ENCODE measurements at places on chromosomes 11 and 22. TPM values are rescaled to one million over a fixed set of nuclear protein-coding genes. Genes with fewer than 3 reads are reported as not detected.
A peak's percentile ranks its signal among the peaks of the same experiment; 100 is the strongest.

DNA sequence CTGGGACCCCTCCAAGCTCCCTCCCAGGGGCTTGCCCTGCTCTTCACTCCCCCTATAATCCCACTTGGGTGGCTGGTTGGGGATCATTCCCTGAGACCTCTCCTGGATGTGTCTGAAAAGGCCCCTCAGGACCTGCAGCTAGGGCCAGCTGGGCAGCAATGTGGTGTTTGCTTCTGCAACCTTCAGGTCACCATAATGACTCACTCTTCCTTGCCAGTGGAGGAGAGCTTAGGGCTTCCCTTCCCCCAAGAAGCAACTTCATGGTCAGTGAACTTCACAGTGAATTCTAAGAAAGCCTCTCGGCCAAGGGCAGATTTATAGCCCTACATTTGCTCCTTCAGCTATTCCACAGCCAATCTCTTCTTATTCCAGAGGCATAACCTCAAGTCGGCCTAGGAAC is 45.1 kb upstream of the TSPAN18 start:
- no peak for DNase-seq

DNA sequence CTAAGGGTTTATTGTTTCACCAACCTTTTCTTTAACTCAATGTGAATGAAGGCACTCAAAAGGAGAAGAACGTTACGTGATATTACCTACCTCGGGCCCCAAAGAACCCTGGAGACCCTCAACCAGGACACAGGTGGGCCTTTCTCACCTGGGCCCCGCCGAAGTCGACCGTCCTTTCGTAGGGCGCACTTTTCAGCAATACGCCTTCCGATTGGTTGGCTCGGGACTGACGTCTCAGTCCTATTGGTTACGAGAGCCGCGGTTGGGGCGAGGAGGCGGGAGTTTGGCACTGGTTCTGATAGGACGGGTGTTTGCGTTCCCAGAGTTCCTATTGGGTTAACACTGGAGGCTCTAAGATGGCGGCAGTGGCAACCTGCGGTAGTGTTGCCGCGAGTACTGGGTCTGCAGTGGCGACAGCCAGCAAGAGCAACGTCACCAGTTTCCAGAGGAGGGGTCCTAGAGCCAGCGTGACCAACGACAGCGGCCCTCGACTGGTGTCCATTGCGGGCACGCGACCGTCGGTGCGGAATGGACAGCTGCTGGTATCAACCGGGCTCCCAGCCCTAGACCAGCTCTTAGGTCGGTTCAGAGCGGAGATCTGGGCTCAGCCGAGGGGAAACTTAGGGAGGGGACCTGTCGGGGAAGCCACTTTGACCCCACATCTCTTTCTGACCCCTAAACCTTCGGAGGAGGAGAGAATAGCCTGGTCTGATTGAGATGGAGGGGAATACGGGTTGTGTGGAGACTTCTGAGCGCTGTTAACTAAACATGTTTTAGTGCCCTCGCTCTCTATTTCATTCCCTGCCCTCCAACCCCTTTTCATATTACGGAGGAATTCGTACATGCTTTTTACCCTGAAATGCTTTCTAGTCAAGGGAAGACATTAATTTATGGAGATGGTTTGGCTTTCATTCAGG is at the start of the genes ELP4 and IMMP1L:
TSS of gene ELP4 (plus strand) at position 339 of the 917 bp plus-strand sequence. CDS start at position 357, 18 bp downstream.
TSS of gene IMMP1L (minus strand) at position 194 of the 917 bp plus-strand sequence. CDS start 46,346 bp downstream, outside the sequence.
- peak; percentile 98 for DNase-seq

DNA sequence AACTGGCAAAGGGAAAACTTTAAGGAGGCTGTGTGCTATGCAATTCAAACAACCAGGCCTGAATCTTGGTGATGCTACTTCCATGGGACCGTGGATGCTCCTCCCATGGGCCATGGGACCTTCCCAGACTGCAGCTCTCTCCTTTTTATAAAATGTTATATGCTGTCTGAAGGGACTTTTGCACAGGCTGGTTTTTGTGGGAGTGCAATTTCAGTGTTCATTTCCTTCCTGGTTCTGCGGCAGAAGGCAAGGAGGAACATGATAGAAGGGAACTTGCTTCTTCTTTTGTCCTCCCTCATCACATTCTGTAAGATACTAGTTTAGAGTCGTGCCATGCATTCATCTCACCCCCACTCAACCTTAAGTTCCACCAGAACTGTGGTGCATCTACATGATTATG is 68.9 kb downstream of the C11orf58 start:
- DNase-seq = no peak

DNA sequence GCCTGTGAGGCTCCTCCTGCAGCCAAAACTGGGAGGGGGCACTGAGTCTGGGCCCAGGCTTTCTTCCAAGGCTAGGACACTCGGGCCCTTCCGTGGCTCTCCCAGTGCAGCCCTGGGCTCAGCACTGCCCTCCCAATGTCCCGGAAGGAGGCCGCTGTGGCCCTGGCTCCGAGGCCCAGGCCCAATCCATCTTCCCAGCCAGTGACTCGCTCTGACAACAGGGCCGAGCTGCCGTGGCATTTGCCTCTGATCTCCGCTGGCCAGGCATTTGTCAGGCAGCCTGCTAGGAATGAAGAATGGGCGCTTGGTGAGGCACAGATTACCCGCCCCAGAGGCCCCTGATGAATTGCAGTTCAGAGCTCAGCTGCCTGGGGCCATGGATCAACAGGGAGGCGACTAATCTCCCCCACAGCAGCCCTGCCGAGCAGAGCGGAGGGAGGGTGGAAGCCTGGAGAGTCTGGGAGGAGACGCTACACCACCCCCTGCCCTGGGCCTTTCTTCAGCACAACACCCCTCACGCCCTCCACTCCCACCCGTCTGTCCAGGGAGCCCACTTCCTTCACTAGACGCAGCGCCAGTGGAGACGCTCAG is 8.3 kb downstream of the FXYD2 start:
- DNase-seq = no peak

DNA sequence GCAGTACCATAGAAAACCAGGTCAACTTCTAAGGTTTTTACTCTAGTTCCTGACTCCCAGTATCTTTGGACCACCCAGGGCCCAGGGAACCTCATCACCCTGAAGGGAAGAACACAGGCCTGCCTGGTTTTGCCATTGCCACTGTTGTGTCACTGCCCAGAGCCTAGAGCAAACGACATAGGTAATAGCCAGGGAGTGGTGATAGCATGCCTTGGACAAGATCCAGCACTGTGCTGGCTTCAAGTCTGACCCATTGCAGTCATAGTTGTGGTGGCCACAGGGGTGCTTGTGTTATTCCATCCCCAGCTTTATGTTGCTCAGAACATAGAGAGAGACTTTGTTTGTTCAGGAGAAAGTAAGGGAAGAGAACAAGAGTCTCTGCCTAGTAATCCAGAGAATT is 2310.2 kb downstream of the LRRC4C start:
- DNase-seq = no peak

GRCh38 chr22:24157822-24158135 is 23.5 kb upstream of the SUSD2 start:
- no peak for DNase-seq

GRCh38 chr11:58028687-58029411 is 1.9 kb upstream of the OR6Q1 start:
- DNase-seq = no peak

DNA sequence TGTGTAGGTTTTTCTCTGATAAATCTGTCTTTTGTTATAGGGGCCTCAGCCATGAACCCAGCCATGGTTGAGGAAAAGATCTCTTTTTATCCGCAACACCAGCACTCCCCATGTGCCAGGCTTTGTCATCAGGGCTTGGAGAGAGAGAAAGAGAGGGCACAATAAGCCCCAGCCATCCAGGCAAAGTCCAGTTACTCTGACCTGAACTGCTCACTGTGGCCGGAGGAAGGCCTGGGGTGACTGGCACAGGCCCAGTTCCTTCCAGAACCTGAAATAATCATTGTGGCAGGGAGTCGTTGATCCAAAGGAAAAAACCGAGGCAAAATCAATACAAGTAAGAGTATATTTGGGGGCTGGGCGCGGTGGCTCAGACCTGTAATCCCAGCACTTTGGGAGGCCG is 3.9 kb upstream of the ARHGAP8 start:
- DNase-seq = no peak

DNA sequence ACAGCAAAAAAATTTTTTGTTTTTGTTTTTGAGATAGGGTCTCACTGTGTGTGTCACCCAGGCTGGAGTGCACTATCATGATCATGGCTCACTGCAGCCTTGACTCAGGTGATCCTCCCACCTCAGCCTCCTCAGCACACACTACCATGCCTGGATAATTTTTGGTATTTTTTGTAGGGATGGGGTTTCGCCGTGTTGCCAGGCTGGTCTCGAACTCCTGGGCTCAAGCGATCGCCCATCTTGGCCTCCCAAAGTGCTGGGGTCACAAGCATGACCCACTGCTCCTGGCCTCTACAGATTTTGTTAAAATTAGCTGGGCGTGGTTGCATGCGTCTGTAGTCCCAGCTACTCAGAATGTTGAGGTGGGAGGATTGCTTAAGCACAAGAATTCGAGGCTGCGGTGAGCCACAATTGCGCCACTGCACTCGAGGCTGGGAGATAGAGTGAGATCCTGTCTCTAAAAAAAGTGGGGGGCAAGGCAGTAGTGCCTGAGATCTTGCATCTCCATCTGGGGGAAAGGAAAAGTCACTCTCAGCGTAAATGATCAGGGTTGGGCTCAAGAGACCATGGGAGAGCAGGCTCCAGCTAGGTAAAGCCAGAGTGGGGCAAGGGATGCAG is 10.6 kb upstream of the DGKZ start:
- DNase-seq = no peak

GRCh38 chr22:50530877-50531545 is 1.2 kb upstream of the TYMP start:
- DNase-seq = peak; percentile 94

Gene VPREB1
- total RNA-seq = not detected

Gene TEX54
- not detected for total RNA-seq

Gene SYT7
- 2.2 TPM for total RNA-seq

Gene PKNOX2
- 2.0 TPM for total RNA-seq

Gene TRIM49
- total RNA-seq = not detected

Gene SOX10
- total RNA-seq = 3.8 TPM

Gene OMP
- 1.4 TPM for total RNA-seq
